ENCODE measurements at places on chromosomes 7 and 10.

GRCh38 chr7:175955-176354 lies 16.4 kb upstream of the FAM20C start:
- no peak for DNase-seq

DNA sequence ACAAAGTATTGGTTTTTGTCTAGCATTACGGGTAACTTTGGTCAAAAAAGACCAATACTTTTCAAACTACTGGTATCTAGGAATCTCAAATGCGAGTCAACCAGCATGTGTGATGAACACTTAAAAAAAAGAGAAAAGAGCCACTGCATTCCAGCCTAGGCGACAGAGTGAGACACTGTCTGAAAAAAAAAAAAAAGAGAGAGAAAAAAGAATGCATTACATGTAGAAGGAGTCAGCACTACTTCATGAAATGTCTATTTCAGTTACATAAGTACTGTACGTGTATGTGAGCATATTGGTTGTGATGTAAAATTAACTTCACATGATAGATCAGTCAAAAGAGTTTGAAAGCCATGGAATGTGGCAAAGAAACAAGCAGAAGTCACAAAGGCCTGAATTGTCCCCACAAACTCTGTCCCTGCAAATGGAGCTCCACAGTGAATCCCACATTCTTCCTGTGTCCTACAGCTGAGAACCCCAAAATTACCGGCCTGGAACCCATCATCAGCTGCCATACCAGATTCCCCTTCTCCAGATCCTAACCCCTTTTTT lies 1.6 kb downstream of the DENND11 start:
- DNase-seq: no peak

GRCh38 chr7:96638669-96639068 lies 71.0 kb downstream of the SEM1 start:
- DNase-seq: no peak

DNA sequence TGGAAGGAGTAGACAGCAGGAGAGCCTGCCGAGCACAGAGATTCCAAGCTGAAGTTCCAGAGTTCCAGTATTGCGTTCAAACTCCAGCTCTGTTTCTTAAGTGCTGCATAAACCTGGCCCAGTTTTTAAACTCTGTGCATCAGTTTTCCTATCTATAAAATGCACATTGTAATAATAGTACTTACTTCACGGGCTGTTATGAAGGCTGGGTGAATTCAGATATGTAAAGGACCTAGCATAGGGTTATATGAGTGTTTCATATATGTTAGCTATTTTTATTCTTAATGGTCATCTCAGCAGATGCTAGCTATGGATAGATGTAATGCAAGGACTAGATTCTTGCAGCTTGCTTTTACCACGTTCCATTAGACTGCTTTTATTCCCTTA lies 293.1 kb upstream of the SEMA3C start:
- no peak for DNase-seq

DNA sequence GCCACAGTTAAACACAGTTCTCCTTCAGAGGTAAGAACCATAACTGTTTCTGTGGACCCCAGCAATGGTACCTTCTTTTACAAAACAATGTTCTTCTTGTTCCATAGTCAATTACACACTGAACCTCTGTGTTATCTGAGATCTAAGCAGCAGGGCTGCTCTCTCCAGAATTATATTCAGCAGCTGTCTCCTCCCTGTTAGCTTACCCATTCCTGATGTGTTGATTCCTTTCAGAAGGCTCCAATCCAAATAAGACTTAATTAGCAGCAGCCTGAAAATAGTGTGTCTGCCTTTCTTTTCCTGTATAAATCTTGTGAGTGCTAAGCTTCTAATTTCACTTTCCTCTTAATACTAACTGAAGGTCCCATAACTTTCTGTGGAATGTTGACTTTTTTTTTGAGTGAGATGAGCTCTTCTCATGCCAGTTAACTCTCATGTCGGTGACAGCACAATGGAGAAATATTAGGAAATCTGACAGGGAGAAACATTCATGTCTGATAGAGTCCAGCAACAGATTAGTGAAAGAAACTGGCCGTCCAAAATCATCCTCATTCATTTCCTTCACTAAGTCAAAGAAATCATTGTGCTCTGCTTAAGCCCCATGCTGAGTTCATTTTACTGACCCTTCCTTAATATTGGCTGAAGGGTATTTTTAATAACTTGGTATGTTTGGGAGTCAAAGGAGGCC lies 226.5 kb downstream of the PRKG1 start:
- no peak for DNase-seq
